ENCODE measurements at places on chromosomes 16 and 17.
A peak's percentile ranks its signal among the peaks of the same experiment; 100 is the strongest.

DNA sequence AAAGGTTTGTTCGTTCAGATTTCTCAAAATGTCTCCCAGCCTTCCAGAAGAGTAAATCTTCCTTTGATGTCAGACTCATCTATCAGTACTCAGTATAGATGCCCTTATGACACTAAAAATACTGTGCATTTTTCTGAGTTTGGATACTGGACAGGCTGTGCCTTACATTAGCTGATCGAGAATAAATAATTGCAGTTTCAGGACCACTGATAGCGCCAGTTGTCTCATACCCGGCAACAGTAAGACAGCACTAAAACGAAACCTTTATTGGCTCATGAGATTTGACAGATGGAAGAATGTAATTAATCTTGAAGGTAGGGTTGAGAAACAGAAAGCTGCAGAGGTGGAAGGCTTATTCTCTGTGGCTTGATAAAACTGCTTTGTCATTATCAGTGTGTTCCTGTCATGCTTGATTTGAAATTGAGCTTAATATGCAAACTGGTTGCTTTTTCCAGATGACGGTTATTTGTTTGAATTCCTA, 1.2 kb downstream of the ATP6V0A1 start:
- DNase-seq, result peak; percentile 48

DNA sequence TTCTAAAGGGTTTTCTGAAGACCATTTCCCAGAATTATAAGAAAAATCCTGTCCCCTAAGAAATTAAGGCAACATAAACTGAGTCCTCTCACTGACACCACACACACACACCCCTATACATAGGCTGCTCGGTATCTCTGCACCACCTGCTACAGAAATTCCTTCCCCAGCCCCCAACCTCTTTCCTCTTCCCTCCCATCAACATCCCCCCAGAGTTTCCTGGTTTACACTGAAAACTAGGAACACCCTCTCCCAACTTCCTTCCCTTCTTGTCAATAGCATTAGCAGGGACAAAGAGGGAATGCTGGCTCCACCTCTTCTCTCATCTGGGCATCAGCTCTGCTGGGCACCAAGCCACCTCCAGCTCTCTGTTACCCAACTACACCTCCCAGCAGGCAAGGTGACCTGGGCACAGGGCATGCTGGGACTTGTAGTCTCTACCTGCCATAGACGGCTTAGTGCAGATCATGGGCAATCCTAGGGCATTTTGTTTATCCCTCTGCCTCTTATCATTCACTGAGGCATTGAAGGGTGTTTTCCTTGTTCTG, 15.7 kb downstream of the CAVIN1 start:
- DNase-seq, result no peak

DNA sequence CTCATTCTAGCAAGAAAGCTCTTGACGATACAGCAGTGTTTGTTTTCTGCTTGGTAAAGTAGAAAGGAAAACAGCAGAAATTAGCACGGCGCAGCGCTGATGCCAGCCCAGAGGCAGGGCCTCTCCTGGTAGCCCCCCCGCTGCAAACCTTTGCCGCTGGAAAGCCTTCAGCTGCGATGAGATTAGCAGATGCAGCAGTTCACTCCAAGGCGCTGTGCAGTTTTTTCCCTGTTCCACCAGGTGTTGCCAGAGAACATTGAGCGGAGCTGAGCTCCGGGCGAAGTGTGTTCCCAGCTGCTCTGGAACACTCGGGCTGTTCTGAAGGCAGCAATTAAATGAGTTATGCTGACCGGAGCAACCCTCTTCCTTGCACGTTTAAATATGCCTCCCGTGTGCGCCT, 72.5 kb downstream of the RBFOX1 start:
- DNase-seq, result no peak

- DNase-seq, result no peak
These were observed 78.0 kb downstream of the MPRIP start for GRCh38 chr17:17120294-17120693.

DNA sequence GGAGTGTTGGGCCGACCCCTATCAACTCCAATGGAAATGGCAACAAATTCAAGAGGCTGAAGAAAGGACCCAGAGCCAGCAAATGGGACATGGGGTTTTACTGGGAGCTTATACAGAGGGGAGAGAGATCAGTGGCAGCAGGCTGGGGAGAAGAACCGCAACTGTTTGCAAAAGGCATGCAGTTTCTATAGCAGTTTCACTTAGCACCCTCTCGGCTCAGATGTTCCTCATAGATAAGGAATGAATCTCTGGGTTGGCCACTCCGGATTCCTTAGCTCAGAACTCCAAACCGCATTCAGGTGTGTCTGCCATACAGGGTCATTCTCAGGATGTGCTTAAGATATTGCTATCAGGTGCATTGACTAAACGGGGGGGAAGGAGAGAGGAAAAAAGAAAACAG, 71.1 kb upstream of the RPL38 start:
- no peak for DNase-seq
